K562 (cell line): ENCODE measurements at places on chromosomes 1 and 21.

- DNase-seq = no peak
Observed at GRCh38 chr1:58924016-58924565, 140.2 kb upstream of the JUN start.

DNA sequence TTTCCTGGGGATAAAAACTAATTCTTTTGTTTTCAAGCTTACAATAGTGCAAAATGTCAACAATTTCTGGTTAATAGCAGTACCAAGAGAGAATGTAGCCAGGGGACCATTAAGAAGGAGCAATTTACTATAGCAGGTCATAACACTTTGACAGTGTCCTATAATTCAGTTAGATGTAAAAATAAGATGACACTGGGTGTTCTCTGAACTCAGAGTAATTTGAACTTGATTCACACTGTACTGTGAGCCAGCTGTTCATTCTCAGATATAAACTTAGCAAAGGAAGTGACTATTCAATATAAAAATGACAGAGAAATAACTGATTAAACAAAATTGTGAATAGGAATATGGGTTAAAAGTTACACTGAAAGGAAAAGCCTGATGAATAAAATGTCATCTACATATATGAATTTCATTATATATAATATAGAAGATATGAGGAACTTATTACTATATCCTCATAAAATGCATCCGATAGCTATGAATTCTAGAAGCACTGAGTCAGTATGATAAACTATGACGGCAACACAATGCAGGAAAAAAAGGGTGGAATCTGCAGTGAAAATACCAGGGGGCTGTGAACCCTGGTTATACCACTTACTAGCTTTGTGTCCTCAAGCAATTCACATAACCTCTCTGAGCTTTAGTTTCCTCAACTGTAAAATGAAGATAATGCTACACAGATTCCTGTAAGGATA lies 135.9 kb downstream of the ACBD6 start:
- DNase-seq = no peak

- no peak for DNase-seq
Observed at GRCh38 chr1:15974855-15975254, 1.0 kb downstream of the ZBTB17 start.

DNA sequence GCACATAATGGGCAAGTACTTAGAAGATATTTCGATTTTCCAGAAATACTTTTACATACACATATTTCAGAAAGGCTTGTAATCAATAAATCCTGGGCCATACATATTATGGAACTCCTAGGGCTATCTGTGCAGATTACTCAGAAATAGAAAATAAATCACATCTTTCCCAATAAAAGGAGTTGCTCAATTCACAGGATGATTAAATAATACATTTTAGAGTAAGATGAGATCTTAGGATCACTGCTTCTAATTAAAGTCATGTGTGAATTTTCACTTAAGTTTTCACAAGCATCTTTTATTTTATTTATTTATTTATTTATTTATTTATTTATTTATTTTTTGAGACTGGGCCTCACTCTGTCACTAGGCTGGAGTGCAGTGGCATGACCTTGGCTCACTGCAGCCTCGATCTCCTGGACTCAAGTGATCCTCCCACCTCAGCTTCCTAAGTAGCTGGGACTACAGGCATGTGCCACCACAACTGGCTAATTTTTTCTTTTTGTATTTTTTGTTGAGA lies 144.2 kb downstream of the HIVEP3 start:
- no peak for DNase-seq

- DNase-seq = peak; percentile 45
Observed at GRCh38 chr1:232635778-232636356, 5.9 kb upstream of the SIPA1L2 start.

DNA sequence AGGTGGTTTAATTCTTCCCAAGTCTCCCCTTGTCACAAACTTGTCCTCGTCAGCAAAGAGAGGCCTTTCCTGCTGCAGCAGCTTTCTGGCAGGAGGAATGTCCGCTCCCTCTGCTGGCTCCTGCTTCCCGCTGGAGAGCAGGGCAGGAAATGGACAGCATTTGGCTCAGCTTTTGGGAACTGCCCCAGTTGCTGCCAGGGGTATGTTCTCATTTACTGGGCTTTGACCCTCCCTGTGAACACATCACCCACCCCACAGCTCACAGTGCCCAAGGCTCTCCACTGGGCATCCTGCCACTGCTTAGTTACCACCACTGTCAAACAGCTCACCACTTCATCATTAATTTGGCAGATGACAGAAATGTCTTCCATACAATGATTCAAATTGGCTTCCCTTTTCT lies 75.4 kb downstream of the MRPL37 start:
- no peak for DNase-seq

- no peak for DNase-seq
Observed at GRCh38 chr1:7454895-7455784, 316.0 kb upstream of the VAMP3 start.

GRCh38 chr1:245056913-245057312 lies 97.9 kb upstream of the KIF26B start:
- DNase-seq = no peak

GRCh38 chr1:37174341-37174740 lies 140.0 kb upstream of the GRIK3 start:
- no peak for DNase-seq

- no peak for DNase-seq
Observed at GRCh38 chr1:208167261-208167869, 76.8 kb downstream of the PLXNA2 start.

- DNase-seq = no peak
Observed at GRCh38 chr1:11594222-11594621, 60.0 kb downstream of the FBXO2 start.

- no peak for DNase-seq
Observed at GRCh38 chr1:230778916-230779590, 31.9 kb downstream of the CAPN9 start.

- no peak for DNase-seq
Observed at GRCh38 chr1:100479620-100480338, 58.2 kb upstream of the GPR88 start.

DNA sequence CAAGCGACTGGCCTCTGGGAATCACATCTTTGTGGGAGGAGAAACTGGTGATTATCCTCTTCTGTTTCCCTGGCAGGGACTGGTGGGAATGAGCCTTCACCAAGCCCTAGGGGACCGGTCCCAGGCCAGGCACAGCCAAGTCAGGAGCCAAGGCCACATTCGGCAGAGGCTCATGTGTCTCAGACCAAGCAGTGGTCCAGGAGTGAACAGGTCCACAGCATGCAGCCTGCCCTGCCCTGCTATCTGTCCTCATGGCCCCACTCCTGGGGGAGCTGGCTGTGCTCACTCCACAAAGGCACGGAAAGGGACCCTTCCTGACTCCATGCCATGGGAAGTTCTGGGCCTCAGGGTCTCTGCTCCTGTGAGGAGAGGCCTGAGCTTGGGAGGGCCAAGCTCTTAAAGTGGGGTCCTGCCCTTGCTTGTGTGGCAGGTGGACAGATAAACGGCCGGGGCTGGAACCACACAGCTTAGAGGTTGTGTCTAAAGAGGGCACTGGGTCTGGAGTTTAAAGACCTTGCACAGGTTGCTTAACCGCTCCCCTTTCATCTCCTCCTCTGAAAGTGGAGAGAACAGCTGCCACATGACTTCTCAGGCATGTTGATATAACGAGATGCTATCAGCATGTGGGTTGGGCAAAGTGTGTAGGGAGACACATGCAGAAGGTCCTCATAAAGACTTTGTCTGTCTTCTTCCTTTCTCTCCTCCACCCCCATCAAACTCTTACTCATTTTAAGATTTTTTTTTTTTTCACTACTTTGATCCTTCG lies 57.5 kb downstream of the CASQ2 start:
- DNase-seq = no peak

DNA sequence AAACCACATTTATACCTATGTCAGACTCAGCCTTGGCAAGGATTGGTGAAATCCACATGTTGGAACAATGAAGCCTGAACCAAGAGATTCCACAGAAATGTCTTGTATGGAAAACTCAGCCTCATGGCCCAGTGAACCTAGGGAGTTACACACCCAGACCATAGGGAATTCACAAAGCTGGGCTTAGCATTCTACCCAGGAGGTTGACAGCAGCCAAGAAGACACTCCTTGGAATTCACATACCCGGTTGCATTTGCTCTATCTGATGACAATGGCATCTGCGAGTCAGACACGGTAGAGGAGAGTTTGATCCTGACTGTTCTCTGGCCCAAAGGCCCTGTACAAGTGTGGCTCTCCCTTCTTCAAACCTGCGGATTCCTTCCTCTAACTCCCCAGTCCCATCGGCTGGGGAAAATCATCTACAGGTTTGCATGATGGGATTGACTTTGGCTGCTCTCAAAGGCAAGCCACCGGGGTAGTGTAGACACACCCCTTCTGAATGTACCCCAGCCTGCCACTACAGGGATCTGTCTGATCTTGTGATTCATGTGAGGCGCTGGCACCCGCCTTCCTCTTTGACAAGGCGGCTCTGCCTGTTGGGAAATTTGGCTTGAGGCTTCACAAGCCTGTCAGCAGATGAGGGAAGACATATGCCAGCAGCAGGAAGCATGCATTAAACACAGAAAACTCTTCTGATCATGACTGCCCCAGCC lies 297.3 kb upstream of the KAZN start:
- DNase-seq = no peak

DNA sequence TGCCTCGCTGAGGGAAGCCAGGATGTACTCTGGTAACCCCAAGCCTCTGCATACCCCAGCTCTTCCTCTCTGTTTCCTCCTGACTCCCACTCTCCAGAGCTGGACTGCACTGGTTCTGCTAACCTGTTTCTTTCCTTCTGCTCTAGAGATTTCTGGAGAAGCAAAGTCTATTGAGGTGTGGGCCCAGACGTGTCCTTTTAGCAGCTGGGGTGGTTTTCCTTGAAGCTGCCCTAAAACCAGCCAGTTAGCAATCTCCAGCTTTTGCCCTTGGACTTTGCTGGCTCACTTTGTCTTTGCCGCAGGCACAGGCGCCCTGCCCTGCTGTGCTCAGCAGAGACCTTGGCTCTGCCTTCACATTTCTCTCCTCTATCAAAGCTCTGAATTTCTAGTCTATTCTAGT lies 171.8 kb upstream of the IVNS1ABP start:
- no peak for DNase-seq

- no peak for DNase-seq
Observed at GRCh38 chr1:225700164-225700821, 47.4 kb upstream of the ENAH start.

GRCh38 chr1:165824269-165824643 lies 3.2 kb upstream of the UCK2 start:
- no peak for DNase-seq

DNA sequence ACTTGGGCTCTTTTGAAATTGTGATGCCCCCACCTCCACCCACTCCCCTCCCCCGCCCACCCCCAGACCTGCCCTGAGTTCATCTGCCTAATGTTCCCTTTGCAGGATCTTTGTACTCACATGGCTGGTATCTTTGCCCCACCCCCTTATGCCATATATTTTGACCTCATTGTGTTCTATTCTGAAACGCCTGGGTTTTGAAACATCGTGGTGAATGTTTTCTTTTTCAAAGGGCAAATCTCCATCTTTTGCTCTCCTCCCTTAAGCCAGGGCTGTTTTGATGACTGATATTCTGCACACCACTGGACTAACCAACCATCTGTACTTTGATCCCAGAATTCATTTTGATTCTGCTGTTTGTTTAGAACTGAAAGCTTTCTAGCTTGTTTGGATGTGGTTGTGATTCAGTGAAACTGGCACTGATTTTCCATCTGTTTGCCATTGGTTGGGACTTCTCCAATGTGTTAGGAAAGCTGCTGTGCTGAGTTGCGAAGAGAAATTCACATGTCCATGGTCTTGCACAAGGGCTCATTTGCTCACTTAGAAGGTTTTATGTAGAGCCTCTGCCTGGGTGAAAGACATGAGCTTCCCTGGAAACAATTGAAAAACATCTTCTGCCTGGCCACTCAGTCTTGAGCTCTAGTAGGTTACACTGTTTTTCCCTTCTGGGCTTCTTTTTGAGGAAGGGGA lies 16.5 kb downstream of the SMAP2 start:
- DNase-seq = no peak

DNA sequence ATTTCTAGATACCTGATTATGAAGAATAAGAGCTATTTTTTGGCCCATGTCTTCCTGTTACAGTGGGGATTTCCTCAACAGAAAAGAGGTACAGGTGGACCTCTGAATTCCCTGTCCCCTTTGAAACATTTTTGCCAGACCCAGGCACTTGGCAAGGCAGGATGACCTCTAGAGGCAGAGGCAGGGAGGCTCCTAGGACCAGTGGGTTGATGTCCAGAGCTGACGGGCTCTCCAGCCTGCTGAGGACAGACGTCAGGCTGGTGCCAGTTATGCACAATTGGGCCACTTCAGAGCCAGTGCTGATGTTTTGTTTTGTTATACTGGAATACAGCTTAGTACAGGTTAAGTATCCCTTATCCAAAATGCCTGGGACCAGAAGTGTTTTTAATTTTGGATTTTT lies 18.5 kb upstream of the A3GALT2 start:
- no peak for DNase-seq

DNA sequence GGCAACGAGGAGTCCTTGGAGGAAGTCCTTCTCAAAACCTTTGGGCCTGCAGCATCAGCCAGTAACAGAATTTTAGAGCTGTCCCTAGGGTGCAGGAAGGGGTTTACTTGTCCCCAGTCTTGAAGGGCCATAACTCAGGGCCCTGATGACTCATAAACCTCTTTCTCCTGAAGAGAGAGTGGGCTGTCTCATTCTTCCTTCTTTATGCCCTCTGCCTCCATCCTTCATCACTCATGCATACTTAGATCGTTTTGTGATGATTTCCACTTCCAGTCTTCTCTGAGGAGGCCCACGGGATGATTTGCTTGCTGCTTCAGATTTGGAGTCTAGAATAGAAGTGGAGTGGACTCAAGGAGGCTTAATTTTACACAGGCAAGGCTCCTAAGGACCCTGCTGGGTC lies 60.2 kb downstream of the NDUFS5 start:
- peak; percentile 50 for DNase-seq

DNA sequence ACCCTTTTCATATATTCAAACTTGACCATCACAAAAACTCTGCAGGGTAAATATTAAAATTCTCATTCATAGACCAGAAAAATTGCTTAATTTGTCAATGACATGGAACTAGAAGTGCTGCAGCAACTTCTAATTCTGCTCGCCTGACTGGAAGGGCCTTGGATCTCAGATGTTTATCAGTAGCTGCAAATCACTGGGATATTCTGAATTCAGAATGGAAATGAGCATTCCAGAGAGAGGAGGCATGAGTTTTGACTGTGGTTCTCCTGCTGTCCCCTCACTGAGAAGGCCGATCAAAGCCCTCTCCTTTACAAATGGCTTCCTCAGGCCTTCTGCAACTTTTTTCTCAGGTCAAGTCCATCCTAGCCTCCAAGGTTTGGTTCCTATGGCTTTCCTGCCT lies 171.3 kb upstream of the FAM78B start:
- no peak for DNase-seq
